ENCODE measurements at places on chromosomes 1 and 21. TPM values are rescaled to one million over a fixed set of nuclear protein-coding genes. Genes with fewer than 3 reads are reported as not detected.
A peak's percentile ranks its signal among the peaks of the same experiment; 100 is the strongest.

GRCh38 chr1:159089184-159089791, 12.7 kb upstream of the AIM2 start:
- DNase-seq, result no peak

DNA sequence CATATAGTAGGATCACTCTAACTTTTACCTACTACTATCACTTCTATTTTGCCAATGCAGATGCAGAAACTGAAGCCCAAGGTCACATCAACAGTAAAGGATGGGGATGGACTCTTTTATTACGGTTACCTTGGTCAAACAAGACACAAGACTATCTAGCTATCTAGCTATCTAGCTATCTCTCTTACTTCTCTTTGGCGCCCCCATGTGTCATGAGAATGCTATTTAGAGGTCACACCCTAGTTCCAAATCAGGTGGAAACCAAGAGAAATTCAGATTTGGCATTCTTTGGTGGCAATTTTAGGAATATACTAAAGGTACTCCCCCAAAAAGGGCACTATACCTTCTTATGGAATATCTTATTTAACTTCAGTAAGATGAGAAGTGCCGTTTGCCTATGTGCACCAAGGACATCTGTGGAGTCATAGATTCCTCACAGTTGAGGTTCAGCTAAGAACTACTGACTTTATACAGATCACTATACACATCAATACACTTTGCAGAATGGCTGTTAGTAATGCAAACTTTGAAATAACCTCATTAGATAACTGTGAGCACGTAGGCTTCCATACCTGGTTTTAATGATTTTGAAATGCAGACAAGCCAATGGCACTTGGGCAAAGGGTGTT, 6.7 kb downstream of the ZNF648 start:
- DNase-seq, result peak; percentile 10

DNA sequence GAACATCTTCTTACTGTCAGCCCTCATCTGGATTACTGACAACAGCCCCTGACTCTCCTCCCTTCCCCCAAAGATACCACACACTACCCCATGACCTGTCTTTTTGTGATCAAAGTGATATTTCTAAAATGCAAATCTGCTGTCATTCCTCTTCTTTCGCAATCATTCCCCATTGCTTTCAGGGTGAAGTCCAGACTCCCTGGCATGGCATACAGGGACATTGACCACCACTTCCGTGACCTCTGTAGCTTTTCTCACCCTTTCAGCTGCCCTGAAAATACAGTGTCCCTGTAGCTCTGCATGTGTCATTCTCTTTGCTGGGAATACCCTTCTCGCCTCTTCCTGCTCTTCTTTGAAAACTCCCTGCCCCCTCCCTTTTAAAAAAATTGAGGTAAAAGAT, 4.1 kb downstream of the SERINC2 start:
- DNase-seq, result no peak

DNA sequence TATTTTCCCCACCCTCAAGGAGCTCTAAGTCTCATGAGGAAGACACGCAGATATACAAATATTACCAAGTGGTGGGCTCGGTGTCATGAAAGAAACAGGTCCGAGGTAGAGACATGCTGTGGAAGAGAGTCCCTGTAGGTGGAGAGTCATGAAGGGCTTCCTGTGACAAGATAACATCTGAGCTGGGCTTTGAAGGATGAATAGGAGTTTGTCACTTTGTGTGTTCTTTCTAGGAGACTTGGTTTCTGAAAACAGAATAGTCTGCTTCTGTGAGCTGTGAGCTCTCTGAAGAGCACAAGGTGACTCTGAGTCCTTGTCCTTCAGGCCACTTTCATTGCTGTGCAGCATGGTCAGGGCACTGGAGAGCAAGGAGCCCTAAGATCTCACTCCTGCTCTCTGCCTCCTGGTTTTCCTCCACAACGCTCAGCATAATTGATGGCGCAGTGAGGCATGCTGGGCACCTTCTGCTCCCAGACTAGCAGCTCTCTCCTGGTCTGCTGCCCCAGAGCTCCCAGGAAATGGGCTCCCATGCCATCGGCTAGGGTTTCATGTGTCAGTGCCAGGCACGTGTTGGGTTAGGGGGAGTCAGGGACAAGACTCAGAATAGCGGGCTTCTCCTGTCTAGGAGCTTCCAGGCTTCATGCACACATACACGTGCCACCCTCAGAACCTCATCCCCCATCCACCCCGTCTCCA, 209.9 kb upstream of the CSF3R start:
- no peak for DNase-seq

DNA sequence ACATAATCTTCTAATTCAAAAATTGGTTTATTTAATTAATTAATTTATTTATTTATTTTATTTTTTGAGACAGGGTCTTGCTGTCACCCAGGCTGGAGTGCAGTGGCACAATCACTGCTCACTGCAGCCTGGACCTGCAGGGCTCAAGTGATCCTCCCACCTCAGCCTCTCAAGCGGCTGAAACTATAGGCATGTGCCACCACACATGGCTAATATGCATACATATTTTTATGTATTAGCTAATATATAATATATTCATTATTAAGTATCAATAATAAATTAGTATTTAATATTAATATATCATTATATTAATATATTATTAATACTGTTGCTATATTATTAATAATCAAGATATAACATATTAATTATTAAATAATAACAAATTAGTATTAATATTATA, 406.7 kb downstream of the GPATCH2 start:
- no peak for DNase-seq

DNA sequence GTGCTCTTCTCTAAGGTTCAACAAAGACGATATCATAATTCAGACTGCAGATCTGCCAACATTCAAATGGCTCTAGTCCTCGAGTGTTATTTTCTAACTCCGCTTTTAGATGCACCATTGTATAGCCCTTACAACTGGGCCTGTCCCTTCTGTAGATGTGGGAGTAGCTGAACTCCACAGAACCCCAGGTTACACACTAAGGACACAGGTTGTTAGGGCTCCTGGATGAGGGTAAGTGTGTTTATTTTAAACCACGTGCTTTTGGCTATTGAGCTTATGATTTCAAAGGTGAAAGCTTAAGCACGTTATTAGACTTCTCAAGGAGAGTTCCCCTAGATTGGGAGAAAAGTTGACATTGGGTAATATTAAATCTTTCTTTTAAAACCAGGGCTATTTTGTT, 64.7 kb downstream of the MPZL1 start:
- no peak for DNase-seq

Gene FAM151A
- 0.46 TPM for polyA plus RNA-seq

GRCh38 chr1:237316352-237316751, 274.4 kb downstream of the RYR2 start:
- no peak for DNase-seq

Gene ANXA9
- polyA plus RNA-seq, result 2.5 TPM

Gene RPS6KA1
- polyA plus RNA-seq, result 7.1 TPM

DNA sequence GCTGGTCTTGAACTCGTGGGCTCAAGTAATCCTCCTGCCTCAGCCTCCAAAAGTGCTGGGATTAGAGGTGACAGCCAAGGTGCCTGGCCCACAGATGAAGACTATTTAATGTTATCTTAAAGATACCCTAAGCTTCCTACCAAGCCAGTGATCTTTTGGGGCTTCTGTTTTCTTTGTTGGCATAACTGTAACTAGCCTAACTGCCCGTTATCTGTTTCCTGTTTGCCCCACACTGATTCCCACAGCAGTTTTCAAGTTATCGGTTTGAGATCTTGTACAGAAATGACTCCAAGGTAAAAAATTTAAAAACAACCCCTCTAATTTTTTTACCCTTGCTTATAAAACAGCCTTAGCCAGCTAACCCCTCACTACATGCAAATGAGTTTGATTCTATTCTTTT, 12.4 kb downstream of the SELL start:
- DNase-seq, result no peak

- DNase-seq, result no peak
Measured at GRCh38 chr21:23534850-23535249, 2072.4 kb downstream of the MRPL39 start.

DNA sequence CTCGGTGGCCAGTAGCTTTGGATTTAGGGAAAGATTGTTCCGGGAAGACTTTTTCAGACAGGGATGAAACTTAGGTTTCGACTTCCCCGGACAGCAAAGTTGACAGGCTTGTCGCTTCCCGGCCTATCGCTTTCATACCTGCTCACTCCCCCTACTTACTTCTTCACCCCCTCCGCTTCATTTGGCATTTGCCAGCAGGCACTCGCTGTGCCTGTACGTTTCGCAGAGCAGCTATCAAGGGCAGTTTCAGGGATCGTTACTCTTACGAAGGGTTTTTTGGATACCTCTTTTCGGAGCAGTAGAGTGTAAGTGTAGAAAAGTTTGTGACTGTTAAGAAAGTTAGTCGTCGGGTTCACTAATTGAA, 393 bp downstream of the BLZF1 start:
- no peak for DNase-seq

DNA sequence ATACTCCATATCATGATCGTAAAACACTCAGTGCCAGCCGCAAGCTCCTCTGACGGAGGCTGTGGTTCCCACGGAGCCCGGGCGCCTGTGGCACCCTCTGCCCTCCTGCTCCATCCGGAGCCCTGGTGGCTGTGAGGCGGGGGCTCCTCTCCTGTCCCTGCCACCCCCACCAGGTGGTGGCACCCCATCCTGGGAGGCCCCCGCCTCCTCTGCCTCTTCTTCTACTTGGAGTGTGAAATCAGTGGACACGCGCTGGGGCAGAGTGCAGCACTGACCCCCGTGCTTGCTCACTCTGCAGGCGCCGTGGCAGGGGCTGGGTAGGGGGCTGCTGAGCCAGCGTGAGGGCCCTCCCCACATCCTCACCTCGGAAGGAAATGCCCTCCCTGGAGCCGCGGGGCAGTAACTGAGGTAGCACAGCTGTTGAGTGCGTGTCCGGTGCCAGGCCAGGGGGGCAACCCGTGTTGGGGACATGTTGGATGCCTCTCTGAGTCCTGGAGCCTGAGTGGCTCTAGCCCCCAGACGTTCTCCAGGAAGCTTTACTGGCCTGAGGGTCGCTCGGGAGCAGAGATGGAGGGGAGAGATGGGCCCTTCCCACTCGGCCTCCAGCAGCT, 58.7 kb upstream of the ABCG1 start:
- DNase-seq, result no peak
